ENCODE measurements at places on chromosomes 1 and 21. TPM values are rescaled to one million over a fixed set of nuclear protein-coding genes. Genes with fewer than 3 reads are reported as not detected.

SFN gene
- 543 TPM for total RNA-seq

GPR61 gene
- 0.06 TPM for total RNA-seq

NGF gene
- 0.70 TPM for total RNA-seq

PDZK1 gene
- 1.1 TPM for total RNA-seq

SH2D1B gene
- total RNA-seq, result 0.23 TPM

AK5 gene
- 6.8 TPM for total RNA-seq

CD52 gene
- not detected for total RNA-seq

MPL gene
- total RNA-seq, result 0.25 TPM

TFF3 gene
- total RNA-seq, result not detected

WDR4 gene
- total RNA-seq, result 25.1 TPM

NOS1AP gene
- 0.40 TPM for total RNA-seq

SEC16B gene
- total RNA-seq, result 0.80 TPM

ECM1 gene
- total RNA-seq, result 1.5 TPM

TSPAN1 gene
- 2.6 TPM for total RNA-seq

C1orf21 gene
- total RNA-seq, result 8.2 TPM

SIM2 gene
- 4.8 TPM for total RNA-seq

PDC gene
- not detected for total RNA-seq

SLC22A15 gene
- total RNA-seq, result 0.91 TPM

MX2 gene
- not detected for total RNA-seq

RIPPLY3 gene
- 0.55 TPM for total RNA-seq
